ENCODE measurements at places on chromosomes 3 and 15.

- DNase-seq, result no peak
These were observed 1.7 kb upstream of the LRCH3 start for GRCh38 chr3:197789309-197789708.

DNA sequence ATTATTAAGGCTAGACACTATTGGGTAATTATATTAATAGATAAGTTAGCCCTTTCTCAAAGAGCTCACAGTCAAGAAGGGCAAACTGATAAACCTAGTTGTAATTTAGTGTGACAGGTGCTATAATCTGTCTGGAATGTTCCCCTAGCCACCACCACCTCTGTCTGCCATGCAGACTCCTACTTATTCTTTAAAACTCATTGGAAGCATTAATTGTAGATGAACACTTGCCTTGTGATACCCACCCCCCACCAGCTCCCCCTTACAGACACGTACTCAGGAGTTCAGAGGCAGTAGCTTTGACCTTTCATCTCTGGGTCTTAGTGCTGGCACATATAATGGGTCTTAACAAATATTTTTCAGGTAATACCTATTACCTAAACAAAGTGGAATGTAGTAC lies 195.9 kb downstream of the TP63 start:
- no peak for DNase-seq

DNA sequence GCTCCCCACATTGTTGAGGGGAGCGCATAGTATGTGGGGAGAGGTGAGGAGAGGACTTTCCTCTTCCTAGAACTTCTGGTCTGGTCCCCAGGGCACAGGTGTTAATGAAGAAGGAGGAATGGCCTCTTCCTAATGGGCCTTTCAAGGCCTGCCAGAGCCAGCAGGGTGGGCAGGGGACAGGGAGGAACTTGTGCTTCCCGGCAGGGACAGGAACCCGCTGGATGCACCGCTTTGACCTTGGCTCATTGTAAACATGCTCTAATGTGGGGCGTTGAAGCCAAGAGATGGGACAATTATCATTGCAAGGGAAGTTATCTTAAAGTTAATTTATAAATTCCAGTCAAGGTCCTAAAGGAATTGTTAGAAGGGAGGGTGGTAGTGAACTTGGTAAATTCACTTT lies 21.0 kb upstream of the CHRNB4 start:
- no peak for DNase-seq

DNA sequence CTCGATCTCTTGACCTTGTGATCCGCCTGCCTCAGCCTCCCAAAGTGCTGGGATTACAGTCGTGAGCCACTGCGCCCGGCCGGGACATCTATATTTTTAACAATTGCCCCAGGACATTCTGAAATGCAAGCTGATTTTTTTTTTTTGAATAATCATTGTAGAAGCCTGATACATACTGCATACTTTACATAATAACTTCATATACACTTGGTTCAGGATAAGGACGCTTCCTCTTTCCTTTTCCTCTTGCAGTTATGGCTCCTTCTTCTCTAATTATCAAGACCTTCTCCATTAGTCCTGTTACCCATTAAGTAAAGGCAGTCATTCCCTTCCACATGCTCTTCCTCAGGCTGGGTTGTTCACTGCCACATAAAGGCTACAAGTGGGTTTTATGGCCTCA lies 58.3 kb downstream of the SLCO3A1 start:
- DNase-seq, result no peak

GRCh38 chr15:37002041-37002672 lies 98.2 kb downstream of the MEIS2 start:
- no peak for DNase-seq

DNA sequence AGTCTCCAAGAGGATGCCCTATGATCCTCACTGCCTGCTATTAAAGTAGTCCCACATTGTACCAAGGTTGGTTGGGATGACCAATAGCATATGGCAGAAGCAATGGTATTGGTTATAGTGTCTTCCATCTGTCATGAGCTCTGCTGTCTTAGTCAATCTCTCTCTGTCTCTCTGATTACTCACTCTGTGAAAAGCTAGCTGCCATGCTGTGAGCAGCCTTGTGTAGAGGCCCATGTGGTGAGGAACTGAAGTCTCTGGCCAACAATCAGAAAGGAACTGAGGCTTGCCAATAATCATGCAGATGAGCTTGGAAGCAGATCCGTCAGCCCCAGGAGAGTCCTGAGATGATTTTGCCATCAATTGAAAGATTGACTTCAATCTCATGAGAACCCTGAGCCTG lies 60.3 kb upstream of the CFAP161 start:
- DNase-seq, result no peak

DNA sequence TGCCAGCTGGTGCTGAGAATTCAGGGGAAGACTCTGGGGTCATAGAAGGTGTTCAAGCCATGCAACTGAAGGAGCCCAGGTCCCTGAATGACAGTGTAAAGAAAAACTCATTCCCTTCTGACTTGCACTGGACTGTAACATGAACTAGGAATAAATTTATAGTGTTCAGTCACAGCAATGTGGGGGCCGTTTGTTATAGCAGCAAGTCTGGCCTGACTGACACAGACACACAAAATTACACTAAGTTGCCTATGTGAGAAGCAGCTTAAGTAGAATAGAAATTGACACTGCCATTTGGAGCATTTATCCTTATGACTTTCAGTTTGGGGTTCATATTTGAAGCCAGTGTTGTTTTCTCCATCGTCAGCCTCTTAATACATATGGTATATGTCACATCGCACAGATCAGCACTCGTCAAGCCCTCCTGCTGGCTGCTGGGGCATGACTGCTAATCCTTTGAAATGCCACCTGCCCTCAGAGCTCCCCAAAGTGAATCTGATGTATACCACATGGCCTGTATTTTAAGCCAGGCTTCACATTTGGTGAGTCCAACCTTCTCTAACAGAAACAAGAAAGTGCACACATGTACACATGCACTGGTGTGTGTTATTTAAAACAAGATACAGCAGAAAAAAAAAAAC lies 17.1 kb upstream of the HEG1 start:
- no peak for DNase-seq

DNA sequence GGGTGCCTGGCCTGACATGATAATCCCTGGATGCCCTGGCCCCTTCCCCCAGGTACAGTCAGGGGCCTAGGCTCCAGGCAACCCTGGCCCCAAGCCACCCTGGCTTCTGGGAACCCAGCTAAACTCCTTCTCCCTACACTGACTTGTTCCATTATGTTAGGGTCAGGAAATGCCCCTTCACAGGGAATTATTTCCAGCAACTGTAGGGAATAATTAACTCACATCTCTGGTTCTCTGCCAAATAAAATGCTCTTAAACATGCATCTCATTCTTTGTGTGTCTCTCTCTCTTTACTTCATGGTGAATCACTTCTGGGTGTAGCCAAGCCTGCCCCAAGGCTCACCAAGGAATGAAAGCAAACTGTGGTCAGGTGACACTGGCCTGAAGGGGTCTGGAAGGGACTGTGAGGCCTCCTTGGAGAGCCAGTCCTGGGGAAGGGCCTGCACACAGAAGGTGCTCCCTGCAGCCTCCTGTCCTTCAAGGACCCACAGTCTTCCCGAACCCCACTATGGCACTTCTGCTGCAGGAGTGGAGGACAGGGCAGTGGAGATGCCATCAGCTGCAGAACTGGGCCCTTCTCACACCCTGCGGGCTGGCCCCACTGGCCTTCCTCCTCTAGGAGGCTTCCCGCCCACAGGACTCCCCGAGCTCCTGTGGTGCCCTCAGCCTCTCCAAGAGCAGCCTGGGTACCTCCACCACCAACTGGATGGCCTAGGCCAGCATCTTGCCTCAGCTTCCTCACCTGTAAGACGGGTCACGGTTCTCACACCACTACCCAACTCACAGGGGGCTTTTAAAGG lies 17.6 kb downstream of the TKT start:
- DNase-seq, result peak; percentile 18

DNA sequence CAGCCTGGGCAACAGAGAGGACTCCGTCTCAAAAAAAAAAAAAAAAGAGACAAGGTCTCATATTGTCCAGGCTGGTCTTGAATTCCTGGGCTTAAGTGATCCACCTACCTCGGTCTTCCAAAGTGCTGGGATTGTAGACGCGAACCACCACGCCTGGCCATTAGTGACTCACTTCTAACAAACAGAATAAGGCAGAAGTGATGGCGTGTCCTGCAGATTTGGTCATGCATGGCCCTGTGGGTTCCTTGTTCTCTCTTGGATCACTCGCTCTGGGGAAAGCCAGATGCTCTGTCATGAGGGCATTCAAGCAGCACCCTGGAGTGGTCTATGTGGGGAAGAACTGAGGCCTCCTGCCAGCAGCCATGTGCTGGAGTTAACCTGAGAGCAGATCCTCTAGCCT lies 27.4 kb upstream of the TJP1 start:
- DNase-seq, result no peak

DNA sequence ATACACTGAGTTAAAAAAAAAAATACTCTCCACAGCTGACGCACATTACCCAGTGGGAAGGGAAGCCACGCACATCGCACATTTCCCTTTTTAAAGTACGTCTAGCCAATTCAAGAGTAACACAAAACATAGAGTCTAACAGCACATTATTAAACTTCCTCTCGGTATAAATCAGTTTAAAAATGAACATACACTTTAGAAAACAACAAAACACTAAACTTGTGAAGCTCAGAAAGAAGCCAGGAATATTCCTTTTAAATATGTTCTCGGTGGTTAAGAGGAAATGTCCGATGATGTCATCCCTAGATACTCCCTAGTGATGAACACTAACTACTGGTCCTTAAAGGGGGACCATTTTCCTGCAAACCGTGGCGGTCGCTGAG lies 721 bp downstream of the MYEF2 start:
- no peak for DNase-seq

DNA sequence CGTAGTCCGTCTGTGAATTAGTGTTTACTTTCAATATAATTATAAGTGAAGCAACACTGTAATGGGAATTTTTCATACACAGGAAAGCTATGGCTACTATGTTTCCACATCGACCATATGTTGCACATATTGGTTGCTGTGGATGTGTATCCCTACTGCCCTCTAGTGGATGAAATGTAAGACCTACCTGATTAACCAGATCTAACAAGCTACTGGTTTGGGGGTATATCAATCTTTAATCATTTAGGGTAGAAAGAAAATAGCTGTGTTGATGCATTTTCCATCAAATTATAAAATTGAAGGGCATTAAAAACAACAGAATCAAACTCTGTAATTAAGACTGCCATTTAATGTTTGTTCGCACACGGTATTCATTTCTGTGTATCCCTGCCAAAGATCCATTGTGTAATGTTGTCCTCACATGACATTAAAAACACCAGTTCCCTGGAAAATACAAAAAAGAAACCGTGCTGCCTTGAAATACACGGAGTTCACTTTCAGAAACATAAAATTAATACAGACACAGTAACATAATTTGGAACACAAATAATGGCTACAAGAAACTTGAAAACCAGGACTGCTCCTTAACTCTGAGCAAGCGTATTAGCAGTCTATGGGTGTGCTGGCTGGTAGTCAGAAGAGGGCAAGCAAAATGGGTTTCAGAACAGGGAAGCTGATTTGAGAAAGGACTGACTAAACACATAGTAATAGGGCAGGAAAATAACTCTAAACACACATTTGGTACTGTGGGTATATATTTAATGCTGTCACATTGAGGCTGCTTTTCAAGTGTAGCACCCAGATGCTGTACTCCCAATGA lies 125.1 kb downstream of the TIGIT start:
- DNase-seq, result peak; percentile 76

DNA sequence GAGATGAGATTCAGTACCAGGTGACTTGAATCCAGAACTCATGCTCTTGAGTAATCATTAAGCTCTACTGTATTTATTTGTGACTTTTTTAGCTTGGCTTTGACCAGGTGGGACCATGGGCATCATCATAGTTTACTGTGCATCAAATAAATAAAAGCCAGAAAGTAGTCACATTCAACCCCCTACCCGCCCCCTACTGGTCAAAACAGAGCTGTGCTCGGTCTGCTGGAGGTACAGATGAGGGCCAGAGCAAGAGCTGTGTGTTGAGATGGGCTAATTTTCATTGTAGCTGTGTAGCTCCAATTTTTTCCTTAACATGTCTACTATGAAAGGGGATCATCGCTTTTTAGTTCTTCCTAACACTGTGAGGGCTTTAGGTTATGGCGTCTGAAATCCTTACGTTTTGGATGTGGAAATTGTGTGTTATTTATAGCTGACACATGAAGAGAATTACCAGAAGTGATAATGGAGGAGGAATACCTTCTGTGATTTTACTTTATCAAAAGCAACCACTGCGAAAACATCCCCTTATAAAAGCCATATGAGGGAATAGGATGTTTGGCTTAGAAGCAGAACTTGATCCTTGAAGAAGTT lies 375.1 kb downstream of the PTPRG start:
- no peak for DNase-seq

GRCh38 chr3:72153477-72154314 lies 368.7 kb upstream of the PROK2 start:
- DNase-seq, result no peak

DNA sequence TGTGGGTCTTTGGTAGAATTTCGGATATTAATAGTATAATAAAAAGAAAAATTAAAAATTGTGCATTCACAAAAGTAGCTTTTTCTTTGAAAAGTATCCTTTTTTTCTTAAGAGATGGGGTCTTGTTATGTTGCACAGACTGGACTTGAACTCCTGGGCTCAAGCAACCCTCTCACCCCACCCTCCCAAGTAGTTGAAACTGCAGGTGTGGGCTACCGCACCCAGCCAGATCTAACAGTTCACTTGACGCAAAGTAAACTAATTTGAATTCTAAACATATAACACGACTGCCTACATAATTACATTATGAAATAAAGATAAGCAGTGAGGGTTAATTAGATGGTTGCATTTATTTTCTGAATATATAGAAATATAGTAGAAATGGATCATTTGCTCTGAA lies 10.7 kb downstream of the FAM98B start:
- DNase-seq, result no peak

DNA sequence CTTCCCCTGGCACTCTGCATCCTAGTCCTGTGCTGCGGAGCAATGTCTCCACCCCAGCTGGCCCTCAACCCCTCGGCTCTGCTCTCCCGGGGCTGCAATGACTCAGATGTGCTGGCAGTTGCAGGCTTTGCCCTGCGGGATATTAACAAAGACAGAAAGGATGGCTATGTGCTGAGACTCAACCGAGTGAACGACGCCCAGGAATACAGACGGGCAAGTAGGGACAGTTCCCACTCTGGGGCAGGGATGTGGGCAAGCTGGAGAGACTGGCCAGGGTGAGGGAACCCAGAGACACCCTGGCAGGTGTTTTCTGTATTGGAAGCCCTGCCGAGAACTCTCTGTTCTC lies 247 bp downstream of the FETUB start:
- DNase-seq, result no peak

DNA sequence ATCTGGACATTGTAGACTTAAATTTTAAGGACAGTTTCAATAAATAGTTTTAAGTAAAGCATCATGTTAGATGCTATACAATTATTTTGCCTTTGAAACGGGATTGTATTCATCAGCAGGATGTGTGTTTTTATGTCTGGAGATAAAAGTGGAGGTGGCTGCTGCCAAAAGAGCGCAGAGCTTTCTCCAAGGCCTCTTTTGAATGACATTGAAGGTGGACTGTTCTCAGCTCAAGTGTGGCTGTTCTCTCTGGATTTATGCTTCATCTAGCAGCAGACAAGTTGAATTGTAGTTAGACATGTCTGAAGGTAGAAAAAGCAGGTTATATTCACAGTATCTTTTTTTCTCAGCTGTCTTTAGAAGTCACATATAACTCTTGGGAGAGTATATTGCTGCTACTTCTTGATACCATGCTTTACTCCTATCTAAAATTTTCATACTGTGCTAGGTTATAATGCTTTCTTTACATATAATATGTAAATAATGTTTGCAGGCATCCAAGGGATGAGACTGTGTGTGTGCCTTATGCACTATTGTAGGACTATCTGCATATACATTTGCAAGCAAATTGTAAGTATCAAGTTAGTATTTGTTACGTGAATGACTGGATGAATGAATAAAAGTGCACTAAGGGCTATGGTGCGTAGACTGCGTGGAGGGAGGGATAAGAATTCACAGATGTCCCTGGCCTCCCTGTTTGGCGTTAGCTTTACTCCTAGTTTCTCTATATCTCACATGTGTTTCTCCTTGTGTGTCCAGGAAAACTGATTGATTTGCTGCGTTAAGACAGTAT lies 340.1 kb downstream of the NAALADL2 start:
- DNase-seq, result no peak

All from NCI-H1105 treated with DMSO at 0.1 percent for 48 hours (cell line).